ENCODE measurements at places on chromosomes 16 and 17.
A peak's percentile ranks its signal among the peaks of the same experiment; 100 is the strongest.

- DNase-seq = peak; percentile 42
Observed at GRCh38 chr16:70523743-70524398, at the start of gene SF3B3. SF3B3 (plus strand) TSS chr16:70523816; CDS start chr16:70526657, 2,841 bp downstream.

DNA sequence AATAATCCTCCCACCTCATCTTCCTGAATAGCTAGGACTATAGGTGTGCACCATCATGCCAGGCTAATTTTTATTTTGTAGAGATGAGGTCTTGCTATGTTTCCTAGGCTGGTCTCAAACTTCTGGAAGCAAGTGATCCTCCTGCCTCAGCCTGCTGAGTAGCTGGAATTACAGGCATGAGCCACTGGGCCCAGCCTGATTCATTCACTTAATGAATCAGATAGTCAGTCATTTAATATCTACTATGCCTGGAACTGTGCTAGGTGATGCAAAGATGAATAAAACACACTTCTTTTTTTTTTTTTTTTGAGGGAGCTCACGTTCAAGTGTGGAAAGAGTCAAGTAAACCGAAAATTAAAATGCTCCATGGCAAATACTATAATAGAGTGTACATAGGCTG, 39.4 kb downstream of the EFCAB13 start:
- no peak for DNase-seq

DNA sequence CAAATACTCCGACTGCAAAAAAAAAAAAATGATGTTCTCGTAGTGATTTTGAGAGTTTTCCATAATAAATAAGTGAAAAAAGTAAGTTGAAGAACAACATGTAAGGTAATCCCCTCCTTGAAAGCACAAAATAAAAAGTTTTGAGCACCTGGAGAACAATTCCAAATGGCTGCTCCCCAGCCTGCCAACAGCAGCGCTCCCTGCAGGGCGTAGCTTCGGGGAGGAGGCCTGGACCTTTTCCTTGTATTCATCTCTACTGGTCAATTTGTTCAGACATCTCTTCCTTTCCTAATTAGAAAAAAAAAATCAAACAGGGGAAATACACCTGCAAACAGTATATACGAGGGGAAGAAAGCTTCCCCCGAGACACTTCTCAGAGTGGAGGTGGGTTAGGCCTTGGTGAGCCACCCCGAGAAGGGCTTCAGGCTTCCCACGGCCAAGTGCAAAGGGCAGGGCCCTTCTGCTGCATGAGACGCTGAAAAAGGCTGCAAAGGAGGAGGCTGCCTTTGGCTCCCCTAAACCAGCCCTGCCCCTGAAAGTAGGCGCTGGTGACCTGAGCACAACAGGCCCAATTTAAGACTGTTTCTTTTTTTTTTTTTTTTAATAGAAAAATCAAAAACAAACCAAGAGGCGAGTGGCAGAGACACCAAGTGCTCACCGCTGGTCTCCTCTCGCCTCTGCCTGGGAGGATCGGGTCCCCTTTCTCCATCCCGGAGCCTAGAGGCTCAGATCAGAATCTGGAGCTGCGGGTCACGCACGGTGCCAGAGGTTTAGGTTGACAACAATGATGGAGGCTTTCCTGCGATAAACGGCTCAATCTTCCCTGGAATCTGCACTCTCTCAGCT, 193.1 kb upstream of the FOXF1 start:
- DNase-seq = no peak

GRCh38 chr16:12763517-12763916, 40.2 kb downstream of the CPPED1 start:
- DNase-seq = no peak

DNA sequence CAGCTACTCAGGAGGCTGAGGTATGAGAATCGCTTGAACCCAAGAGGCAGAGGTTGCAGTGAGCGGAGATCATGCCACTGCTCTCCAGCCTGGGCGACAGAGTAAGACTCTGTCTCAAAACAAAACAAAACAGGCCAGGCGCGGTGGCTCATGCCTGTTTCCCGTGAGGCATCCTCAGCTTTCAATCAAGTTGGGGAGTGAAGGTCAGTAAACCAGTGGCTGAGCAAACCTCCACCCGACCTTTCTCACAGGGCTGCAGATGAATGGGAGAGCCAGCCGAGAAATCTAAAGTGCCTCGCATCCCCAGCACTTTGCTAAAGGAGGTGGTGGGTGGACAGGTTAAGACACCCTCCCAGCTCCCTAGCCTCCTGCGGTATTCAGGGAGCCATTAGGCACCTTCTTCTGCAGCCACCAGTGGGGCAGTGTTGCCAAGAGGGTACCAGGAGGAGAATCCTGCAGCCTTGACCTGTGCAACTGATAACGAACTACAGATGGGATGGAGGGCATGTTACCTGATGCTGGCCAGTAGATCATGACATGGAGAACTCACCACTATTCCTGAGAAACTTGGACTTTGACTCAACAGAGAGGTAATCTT, 59.0 kb downstream of the KPNA2 start:
- no peak for DNase-seq

GRCh38 chr16:84884596-84885341, 65.0 kb downstream of the CRISPLD2 start:
- DNase-seq = no peak

DNA sequence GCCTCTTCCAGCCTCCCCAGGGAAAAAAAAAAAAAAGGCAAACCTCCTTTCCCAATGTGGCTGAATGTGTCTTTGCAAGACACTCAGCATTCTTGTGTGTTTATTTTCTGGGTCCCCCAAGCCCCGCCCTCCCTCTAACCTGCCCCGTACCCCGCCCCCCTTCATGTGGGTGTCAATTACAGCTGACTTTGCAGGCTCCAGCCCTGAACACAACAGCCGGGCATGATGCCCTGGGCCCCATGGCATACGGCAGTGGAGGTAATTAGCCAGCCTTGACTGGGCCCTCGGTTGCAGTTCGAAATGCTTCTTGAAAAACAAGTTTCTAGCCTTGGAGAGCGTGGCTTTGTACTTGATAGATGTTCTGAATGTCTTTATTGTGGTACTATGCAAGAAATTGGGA, 354.7 kb upstream of the RBFOX1 start:
- DNase-seq = no peak

GRCh38 chr17:42675348-42675964, 1.3 kb downstream of the PLEKHH3 start:
- no peak for DNase-seq

DNA sequence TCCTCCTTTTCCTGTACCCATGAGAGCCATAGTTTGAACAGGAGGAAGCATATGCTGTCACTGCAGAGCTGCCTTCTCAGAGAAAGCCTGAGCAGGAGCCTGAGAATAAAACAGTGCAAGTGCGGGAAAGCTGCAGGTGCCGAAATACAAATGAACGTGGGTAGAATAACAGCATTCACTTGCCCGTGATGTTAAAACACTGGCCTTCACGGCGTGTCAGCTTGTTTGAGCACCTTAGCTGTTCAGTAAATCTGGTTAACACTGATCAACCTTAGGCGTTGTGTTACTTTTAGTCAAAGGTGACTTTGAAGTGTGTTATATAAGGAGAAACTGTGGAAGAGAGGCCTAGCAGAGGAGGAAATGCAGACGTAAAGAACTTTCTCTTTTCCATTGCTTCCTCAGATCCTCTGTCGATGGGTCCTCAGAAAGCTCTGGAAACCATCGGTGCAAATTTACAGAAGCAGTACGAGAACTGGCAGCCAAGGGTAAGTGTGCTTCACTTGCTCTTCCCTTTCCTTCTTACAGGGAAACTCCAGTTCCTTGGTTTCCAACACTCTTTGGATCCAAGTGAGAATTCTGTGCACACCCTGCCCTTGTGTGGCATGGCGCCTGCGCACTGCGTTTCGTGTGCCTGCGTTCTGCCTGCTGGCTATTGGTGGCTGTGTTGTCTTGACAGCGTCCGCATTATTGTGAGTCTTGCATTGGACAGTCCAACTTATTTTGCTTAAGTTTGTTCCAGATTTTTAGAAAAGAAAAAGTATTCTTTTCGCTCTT, 98.9 kb downstream of the RPTOR start:
- no peak for DNase-seq

DNA sequence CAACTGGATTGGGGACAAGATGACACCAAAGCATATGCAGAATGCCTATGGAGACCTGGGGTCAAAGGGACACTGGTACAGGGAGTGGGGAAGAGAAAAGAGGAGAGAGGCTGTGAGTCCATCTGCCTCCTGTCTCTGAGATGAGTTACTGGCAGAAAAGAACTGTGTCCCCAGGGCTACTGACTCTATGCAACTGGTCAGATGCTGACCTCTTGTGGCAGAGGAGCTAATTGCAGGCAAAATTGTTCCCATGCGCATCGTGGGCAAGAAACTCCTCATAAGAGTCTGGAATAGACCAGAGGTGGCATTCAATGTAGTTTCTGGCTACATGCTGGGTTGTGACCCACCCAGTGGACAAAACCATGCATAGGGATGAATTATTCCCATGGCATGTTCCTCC, 26.1 kb upstream of the MLKL start:
- DNase-seq = no peak

DNA sequence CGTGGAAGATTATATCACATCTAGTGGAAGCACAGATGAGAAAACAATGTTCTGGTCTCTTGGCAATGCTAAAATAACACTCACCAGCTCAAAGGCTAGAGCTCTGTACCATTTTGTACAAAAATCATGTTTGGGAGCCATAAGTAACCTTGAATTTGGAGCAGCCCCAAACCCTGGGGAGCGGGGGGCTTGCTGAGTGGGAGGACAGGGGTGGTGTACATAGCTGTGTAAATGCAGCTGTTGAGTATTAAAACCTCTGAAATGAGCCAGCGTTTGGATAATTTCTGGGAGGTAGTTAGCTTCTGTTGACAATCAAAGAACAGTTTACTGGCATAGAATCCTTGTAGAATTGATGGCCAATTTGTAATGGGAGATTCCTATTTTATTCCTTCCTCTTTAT, 4.3 kb downstream of the MYH8 start:
- DNase-seq = no peak

GRCh38 chr16:14289692-14290340, 218.7 kb downstream of the MRTFB start:
- no peak for DNase-seq

- no peak for DNase-seq
Observed at GRCh38 chr16:46817961-46818360, 13.0 kb downstream of the C16orf87 start.

GRCh38 chr17:64036198-64036922, 15.9 kb upstream of the ICAM2 start:
- no peak for DNase-seq

DNA sequence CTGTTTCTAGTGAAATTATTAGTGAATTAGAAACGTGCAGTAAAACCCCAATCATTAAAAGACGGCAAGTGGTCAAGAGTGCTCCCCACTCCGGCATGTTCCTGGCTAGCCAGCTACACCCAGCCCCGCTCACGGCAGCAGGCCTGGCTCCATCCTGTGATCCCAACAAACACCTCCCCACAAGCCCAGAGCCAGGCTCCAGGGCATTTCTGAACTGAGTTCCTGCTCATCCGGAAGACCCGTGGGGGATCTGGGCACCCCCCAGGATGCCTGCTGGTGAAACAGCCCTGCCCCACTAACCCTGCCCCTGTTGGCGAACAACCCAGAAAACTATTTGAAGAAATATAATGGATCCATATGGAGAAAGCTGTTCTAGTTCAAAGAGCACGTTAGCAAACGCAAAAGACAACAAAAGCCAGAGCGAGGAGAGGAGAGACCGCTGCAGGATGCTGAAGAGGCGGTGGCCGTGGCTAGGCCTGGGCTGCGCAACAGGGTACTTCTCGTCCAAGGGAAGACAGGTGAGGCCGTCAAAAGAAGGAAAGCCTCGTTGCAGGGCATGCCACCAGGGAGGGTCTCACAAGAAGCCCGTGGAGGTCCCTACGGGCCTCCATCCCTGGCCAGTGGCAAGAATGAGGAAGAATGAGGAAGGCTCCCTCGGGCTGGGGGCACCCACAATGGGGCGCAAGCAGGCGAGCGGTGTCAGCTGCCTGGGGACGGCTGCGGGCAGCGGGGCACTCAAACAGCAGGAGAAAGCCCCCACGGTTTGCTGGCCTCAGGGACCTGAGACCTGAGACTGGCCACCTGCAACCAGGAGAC, 19.2 kb downstream of the SLC16A3 start:
- DNase-seq = no peak

DNA sequence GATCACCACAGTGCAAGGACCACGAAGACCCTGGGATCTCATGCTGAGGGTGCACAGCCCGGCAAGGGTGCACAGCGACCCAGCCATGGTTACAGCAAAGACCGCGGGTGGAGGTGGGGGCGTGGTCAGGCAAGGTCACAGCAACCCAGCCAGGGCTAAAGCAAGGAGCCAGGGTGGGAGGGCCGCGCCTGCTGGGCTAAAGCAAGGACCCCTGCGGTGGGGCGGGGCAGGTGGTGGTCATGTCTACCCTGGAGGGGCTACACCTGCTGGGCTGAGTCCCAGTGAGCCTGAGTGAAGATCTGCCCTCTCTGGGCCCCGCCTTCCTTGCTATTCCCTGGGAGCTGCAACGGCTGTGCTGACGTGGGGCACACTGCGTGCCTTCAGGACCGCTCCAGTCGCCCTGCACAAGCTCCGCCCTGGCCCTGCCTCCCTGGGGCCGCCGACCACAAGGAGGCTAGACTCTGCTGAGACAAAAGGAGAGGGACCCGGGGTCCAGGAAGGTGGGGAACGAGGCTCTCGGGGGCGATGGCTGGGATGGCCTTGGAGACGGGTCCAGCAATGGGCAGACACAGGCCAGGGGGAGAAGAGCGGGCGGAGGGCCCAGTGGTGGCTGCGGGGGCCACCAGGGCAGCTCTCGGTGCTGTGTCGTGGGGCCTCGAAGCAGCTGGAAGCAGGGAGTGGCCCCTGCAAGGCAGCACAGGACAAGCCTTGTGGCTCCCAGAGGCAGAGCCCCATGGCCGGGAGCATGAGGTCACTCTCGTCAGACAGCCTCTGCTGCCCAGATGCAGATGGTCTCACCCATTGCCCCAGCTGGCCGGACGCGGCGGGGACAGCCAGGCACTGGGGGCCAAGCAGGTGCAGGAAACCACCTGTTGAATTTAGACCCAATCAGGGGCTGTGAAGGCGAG, 52.8 kb downstream of the CBFA2T3 start:
- DNase-seq = no peak

GRCh38 chr16:73011926-73012325, 36.0 kb downstream of the ZFHX3 start:
- no peak for DNase-seq

- DNase-seq = no peak
Observed at GRCh38 chr17:27565874-27566670, 64.9 kb upstream of the LGALS9 start.

DNA sequence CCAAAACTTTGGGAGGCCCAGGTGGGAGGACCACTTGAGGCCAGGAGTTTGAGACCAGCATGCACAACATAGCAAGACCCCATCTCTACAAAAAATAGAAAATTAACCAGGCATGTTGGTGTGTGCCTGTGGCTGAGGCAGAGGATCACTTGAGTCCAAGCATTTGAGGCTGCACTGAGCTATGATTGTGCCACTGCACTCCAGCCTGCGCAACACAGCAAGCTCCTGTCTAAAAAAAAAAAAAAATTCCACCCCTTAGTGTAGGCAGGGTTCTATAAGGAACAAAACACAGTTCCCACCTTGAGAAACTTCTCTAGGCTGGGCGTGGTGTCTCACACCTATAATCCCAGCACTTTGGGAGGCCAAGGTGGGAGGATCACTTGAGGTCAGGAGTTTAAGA, 36.3 kb upstream of the HAPSTR1 start:
- no peak for DNase-seq
